AG10803 (cell line): ENCODE measurements at places on chromosomes 13 and 19.

DNA sequence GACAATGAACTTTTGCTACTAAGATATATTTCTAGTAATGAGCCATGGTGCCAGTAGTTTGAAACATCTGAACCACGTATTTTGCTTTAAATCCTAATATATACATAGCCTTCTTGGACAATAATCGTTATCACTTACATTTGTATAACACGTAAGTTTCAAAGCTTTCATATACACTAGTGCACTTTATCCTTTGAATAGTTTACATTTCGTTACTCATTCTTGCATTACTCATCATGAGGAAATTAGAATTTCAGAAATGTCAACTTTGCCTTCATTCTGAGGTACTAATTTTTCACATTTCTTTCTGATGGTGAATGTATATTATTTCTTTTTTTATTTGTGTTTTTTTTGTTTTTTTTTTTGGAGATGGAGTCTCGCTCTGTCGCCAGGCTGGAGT lies 5.8 kb downstream of the KBTBD7 start:
- DNase-seq = no peak

DNA sequence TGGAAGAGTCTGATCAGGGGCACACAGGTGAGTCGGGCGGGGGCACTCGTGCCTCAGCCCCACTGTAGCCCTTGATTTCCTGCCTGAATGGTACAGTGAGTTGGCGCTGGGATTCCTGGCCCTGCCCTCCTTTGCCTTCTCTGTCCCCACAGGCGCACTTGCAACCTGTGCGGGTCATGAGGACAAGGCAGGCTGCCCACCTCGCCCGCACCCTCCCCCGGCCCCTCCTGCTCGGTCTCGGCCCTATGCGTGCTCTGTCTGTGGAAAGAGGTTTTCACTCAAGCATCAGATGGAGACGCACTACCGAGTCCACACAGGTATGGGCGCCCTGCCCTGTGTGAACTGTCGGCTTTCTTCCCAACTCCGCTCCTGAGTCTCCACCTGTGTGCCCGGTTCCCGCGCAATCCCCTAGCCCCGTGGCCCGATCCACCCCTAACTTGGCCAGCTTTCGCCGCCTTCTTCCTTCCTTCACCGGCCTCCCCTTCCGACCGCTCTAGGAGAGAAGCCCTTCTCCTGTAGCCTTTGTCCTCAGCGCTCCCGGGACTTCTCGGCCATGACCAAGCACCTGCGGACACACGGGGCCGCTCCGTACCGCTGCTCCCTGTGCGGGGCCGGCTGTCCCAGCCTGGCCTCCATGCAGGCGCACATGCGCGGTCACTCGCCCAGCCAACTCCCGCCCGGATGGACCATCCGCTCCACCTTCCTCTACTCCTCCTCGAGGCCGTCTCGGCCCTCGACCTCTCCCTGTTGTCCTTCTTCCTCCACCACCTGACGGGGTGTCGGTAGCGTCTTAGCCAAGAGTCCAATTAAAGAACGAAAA lies 1.6 kb upstream of the KMT2B start:
- peak; percentile 36 for DNase-seq

DNA sequence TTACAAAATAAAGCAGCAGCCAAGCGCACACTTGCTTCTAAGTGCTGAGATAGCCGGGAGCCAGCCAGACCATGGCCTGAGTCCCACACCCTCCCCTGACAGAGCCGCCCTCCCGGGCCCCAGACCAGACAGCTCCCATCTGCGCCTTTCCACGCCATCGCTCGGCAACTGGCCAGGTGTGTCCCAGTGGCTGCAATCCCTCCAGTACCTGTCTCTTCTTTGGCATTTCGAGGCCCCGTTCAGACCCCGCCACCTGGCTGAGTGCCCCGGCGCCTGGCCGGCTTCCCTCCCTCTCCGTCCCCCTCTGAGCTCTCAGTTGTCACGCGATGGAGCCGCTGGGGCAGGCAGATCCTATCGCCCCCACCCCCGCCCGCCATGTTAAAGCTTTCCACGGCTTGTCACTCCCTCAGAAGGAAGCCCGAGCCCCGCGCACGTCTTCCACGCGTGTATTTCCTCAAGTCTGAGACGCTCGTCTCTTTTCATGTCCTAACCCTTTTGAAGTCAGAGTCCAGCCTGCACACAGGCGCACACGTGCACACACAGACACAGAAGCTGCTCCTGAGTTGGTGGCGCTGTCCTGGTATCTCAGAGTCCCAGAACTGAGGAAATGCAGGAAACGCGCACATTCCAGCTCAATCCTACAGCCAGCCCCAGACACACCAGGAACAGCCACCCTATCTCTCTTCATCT lies 7.9 kb downstream of the MLLT1 start:
- DNase-seq = peak; percentile 89

GRCh38 chr19:43687660-43687997 lies 17.7 kb upstream of the PLAUR start:
- no peak for DNase-seq

- no peak for DNase-seq
These were observed 34.1 kb upstream of the POMP start for GRCh38 chr13:28624707-28625432.

- DNase-seq = peak; percentile 3
These were observed 41.1 kb downstream of the GPR12 start for GRCh38 chr13:26719356-26719945.

DNA sequence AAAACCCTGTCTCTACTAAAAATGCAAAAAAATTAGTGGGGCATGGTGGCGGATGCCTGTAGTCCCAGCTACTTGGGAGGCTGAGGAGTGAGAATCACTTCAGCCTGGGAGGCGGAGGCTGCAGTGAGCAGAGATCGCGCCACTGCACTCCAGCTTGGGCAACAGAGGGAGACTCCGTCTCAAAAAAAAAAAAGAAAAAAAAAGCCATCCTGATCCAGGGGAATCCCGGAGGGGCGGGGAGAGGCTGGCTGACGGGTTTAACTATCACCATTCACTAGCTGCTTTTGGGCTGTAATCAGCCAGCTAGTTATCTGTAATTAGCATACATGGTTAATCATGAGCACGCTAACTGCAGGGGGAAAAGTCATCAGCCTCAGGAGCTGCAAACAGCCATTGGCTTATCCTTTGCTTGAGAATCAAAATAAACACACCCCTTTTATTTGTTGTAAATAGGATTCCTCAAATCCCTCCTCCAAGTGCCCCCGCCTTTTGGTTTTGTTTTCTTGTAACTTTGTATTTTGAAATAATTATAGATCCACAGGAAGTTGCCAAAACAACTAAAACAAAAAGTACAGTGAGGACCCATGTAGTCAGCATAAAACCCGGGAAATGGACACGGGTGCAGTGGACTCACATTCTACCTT lies 9.6 kb downstream of the FSD1 start:
- DNase-seq = no peak

DNA sequence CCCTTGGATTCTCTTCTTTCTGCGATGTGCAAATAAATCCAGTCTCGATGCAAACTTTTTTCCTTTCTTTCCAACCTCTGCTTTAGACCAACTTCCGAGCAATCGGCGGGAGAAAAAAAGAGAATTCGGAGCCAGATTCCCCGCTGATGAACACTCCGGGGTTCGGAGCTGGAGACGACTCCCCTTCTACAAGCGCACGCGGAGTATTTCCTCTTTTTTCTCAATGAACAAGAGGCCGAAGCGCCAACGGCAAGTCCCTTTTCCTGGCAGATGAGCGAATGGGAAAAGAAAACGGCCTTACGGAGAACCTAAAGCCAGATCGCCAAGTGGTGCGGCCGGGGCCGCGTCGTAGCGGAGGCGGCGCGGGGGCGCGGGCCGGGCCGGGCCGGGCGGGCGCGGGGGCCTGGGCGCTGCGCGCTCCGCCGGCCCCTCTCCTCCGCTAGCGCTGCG lies 250 bp downstream of the SPRY2 start:
- DNase-seq = peak; percentile 69

- DNase-seq = no peak
These were observed 772.9 kb upstream of the SLITRK6 start for GRCh38 chr13:86572115-86572514.

- DNase-seq = no peak
These were observed 557.9 kb downstream of the UQCRFS1 start for GRCh38 chr19:28655054-28655453.

- peak; percentile 46 for DNase-seq
These were observed 1.4 kb downstream of the GPX4 start for GRCh38 chr19:1105008-1105872.

GRCh38 chr19:3284759-3285646 lies 60.5 kb downstream of the CELF5 start:
- DNase-seq = no peak

GRCh38 chr19:41866284-41866683 lies 6.2 kb downstream of the RPS19 start:
- DNase-seq = no peak

DNA sequence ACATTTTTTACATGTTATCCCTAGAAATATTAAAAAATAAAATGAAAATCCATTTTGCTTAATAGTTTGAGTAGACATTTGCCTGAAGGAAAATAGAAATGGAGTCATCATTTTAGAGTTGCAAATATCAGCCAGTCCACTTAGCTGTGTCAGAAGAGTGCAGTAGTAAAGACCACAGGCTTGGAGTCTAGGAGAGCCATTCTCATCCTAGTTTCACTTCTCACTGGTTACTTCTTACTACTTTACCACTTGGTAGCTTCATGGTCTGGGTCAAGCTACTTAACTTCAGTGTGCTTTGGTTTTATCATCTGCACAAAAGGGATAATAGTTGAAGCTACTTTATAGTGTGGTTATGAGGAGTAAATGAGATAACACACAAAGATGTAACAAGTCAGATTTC lies 286.5 kb upstream of the NBEA start:
- DNase-seq = no peak

DNA sequence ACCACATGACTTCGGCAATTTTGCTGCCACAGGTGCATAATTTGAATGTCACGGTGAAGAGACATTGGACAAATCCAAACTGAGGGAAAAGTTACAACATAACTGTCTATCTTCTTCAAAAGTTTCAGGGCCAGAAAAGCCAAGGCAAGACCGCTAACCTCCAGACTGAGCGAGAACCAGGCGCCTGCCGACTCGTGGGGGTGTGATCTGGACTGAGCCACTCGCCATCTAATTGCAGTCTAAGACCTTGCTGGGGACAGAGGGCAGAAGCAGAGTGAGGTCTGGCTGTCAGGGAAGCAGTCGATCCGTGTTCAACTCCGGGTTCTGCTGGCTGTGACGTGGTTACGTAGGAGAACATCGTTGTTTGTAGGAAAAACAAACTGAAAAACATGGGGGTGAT lies 88.6 kb downstream of the SPACA7 start:
- no peak for DNase-seq

DNA sequence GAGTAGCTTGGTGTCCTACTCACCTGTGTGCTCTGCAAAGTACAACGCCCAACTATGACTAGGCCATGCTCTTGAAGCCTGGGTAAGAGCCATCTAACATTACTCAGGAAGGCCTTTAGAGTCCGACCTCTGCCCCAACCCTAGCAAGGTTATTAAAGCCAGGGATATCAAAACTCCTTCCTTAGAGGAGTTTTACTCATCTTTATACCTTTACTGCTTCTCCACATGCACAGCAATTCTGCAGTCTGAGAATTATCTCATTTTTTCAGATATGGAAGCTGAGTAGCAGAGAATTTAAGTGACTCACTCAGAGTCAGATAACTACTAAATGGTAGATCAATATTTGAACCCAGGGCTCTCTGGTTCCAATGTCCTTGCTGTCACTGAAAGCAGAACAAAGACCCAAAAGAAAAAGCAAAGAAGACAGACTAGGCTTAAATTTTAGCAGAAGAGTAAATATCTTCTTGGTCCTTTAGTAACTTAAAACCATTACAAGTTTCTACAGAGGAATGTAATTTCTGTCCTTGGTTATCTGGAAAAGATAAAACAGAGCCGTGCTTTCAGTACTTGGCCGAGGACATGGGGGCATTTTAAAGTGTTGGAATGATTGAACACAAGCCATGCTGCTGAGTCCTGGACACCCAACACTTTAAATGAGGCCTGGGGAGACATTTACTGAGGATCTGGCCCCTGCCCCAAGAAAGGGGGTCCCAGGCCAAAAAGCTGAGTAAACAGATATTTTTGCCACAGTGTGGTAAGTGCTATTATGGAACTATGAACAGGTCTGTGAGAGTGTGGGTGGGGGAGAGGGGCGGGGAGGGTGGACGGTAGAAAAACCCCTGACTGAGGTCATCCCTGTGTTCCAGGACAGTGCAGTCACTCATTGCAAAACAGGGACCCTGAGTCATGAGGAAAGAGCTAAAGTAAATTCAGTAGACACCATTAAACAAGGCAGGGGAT lies 18.4 kb upstream of the KPNA3 start:
- peak; percentile 15 for DNase-seq

DNA sequence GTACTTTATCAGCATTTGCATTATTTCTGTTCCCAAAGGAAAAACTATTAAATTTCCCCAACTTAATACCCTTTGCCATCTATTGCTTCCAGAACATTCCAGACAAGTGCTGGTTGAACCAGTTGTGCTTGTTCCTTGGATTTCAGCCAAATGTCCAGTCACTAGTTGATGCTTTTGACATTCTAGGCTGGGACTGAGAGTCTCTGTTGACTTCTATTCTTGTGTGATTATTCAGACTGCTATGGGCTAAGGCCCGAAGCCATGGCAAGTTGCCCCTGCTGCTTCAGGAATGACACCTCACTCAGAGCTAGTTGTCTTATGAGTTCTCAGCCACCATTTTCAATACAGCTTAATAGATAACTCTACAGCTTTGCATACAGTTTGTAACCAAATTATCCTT lies 458.1 kb upstream of the ARGLU1 start:
- peak; percentile 54 for DNase-seq

DNA sequence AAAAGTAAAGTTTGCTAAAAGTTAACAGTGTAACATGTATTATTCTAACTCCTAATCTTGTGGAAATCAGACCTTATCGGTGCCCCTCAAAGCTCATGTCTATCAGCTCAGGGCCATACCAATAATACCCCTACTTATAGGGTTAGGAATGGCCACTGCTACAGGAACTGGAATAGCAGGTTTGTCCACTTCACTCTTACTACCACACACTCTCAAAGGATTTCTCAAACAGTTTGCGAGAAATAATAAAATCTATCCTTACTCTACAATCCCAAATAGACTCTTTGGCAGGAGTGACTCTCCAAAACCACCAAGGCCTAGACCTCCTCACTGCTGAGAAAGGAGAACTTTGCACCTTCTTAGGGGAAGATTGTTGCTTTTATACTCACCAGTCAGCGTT lies 1677.7 kb downstream of the OLFM4 start:
- no peak for DNase-seq

DNA sequence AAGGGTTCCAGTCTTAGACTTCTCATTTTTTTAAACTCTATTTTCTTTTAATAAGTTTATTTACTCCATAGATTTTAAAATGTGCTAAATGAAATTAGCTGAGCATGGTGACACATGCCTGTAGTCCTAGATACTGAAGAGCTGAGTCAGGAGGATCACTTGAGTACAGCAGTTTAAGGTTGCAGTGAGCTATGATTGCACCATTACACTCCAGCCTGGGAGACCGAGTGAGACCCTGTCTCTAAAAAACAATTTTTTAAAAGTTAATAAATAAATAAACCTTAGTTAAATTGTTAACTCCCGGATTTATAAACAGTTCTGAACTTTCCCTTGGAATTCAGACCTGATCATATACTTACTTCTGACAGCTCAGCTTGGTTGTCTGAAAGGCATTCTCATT lies 32.5 kb downstream of the PCDH20 start:
- DNase-seq = no peak

GRCh38 chr13:76516586-76516985 lies 369.6 kb downstream of the KCTD12 start:
- no peak for DNase-seq

- DNase-seq = no peak
These were observed 89.4 kb upstream of the IRS2 start for GRCh38 chr13:109875746-109876145.

- no peak for DNase-seq
These were observed 240.6 kb upstream of the ZNF507 start for GRCh38 chr19:32104850-32105235.

- DNase-seq = peak; percentile 31
These were observed 56.3 kb downstream of the PSG3 start for GRCh38 chr19:42683917-42684513.
